ENCODE measurements at places on chromosomes 1 and 21.

DNA sequence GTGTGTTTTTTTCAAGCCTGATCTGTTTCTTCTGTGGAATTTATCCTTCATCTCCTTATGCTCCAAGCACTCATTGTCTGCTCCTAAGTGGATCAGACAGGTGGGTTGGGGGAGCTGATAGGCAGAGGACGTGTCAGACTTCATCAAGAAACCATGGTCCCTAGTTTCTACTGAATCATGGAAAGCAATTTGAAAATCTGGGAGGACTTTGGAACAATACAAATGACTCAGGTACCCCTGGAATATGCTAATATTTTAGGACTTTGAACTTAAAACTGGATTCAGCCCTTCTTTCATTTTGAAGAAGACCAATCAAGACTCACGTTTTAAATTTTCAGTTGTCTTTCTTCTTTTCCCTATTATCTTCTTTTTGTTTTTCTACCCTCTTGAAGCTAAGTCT is 7.7 kb downstream of the ABCG1 start:
- DNase-seq, result no peak

- DNase-seq, result no peak
Observed at GRCh38 chr1:160651433-160652064, 4.7 kb upstream of the SLAMF1 start.

- DNase-seq, result no peak
Observed at GRCh38 chr1:166703726-166704462, 135.4 kb upstream of the POGK start.

DNA sequence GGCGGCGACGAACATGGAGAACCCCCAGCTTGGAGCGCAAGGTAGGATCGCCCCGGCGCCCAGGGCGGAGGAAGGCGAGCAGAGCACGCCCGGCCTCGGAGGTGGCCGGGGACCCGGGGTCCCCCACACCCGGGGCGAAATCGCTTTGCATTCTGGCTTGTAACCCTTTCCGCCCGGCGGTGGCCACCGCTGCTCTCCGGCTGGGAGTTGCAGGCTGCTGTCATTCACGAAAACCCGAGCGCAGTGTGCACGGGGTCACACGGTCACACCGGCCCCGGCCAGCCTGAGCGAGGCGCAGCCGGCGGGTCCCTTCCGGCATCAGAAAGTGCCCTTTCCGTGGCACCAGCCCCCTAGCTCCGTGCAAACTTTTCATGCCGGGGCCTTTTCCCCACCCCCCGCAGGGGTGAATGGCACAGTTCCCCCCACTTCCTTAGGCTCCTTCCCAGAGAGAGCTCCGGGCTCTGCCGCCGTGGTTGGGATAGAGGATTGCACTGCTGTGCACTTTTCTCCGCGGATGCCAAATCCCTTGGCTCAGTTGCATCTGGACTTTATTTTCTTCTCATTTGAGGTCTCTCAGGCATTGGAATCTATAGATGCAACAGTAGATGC is 802 bp downstream of the KAZN start:
- peak; percentile 59 for DNase-seq

- DNase-seq, result no peak
Observed at GRCh38 chr1:238340989-238341388, 450.3 kb upstream of the ZP4 start.

GRCh38 chr1:192475329-192475728 is 100.2 kb upstream of the RGS1 start:
- no peak for DNase-seq
